ENCODE measurements at places on chromosomes 1 and 21. TPM values are rescaled to one million over a fixed set of nuclear protein-coding genes. Genes with fewer than 3 reads are reported as not detected.

The LIN28A gene
- not detected for total RNA-seq

DNA sequence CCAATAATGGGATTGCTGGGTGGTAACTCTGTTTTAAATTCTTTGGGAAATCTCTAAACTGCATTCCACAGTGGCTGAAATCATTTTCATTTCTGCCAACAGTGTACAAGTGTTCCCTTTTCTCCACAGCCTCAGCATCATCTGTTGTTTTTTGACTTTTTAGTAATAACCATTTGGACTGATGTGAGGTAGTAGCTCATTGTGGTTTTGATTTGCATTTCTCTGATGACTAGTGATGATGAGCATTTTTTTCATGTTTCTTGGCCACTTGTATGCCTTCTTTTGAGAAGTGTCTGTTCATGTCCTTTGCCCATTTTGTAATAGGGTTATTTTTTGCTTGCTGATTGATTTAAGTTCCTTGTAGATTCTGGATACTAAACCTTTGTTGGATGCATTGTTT, 131.9 kb upstream of the B3GALT2 start:
- H3K4me3 ChIP-seq = no peak overlapping the region
- peaks cover 5% of the 10 kb centered on the region for H3K36me3 ChIP-seq
- DNase-seq = no peak
- no peak overlapping the region for H3K27ac ChIP-seq
- H3K27me3 ChIP-seq = no peaks in the 10 kb centered on the region
- H3K4me1 ChIP-seq = peaks cover 32% of the 10 kb centered on the region

The GNG12 gene
- total RNA-seq = 100 TPM

DNA sequence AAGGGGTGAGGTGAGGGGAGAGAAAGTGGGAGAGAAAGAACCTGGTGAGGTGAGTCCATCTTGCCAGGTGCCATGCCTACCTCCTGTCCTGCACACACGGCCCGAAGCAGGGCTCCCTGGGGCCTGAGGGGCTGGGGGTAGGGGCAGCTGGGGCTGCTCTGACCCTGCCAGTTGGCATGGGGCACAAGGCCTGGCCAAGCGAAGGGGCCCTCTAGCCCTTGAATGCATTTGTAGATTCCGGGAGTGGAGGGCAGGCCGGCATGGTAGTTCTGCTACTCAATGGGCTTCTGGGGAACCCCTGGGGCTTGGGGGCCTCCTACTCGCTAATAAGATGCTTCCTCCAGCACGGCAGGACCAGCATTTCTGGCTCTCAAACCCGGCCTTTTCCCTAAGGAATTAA, 3.6 kb upstream of the PRDM16 start:
- H3K36me3 ChIP-seq = no peaks in the 10 kb centered on the region
- DNase-seq = no peak

GRCh38 chr1:182617734-182618351, 13.7 kb upstream of the RGS16 start:
- H3K4me1 ChIP-seq = peaks cover 57% of the 10 kb centered on the region
- H3K27me3 ChIP-seq = no peaks in the 10 kb centered on the region
- H3K27ac ChIP-seq = peak overlapping the region; percentile 98
- no peak for DNase-seq
- H3K4me3 ChIP-seq = no peak overlapping the region

GRCh38 chr1:202811296-202812175, 782 bp downstream of the PCAT6 start:
- peaks cover 5% of the 10 kb centered on the region for H3K27me3 ChIP-seq
- no peaks in the 10 kb centered on the region for H3K36me3 ChIP-seq
- DNase-seq = no peak
- peak overlapping the region; percentile 93 for H3K4me3 ChIP-seq
- H3K27ac ChIP-seq = peak overlapping the region; percentile 95
